ENCODE measurements at places on chromosomes 2 and 18.

- DNase-seq = no peak
Observed at GRCh38 chr2:9207641-9208311, 1.2 kb downstream of the ASAP2 start.

GRCh38 chr2:241760301-241760771 lies 16.3 kb upstream of the GAL3ST2 start:
- no peak for DNase-seq

DNA sequence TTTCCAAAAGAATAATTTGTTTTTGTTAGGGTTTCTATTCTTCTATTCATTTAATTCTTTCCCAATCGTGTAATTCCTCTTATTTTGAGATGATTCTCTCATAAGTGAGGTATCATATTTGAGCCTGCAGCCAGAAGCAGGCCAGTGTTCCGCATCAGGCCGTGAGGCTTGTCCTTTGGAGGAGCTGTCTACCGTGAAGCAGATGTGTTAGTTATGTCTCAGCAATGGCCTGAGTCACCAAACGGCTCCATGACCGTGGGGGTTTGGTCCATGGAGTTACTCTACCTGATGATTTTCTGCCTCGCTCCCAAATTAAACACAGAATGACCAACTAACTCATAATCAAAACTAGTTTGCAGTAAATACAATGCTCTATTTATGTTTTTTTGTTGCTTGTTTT lies 64.2 kb upstream of the TMEM87B start:
- DNase-seq = peak; percentile 18

- DNase-seq = no peak
Observed at GRCh38 chr2:66815886-66816285, 381.0 kb downstream of the MEIS1 start.

DNA sequence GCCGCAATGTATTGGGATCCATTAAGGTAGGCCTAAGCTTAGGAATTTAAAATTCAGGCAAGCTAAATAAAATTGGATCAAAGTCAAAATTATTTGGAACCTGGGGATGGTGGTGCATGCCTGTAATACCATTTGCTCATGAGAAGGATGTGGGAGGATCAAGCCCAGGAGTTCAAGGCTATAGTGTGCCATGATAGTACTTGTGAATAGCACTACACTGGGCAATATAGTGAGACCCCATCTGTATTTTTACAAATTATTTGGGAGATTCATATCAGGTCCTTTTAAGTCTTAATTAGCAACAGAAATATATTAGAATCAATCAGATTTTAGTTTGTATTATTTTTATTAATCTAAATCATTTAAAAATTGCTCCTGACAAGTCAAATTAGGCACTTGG lies 39.8 kb upstream of the TLK1 start:
- no peak for DNase-seq

DNA sequence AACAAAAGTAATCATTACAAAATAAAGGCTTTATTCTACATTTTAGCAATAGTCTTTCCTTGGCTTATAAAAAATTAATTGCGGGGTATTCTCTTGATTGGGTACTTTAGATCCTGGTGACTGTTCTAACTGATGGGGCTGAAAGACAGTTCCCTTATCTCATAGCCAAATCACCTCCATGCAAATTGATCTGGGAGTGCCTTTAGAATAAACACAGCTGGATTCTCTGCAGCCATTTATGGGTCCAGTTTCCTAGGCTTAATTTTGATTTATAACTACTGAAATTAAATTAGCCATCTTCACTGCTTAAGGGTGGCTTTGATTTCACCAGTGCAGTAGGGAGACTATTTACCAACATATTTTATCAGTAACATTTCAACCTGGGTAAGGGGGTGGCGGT lies 337.1 kb downstream of the NRXN1 start:
- DNase-seq = no peak

DNA sequence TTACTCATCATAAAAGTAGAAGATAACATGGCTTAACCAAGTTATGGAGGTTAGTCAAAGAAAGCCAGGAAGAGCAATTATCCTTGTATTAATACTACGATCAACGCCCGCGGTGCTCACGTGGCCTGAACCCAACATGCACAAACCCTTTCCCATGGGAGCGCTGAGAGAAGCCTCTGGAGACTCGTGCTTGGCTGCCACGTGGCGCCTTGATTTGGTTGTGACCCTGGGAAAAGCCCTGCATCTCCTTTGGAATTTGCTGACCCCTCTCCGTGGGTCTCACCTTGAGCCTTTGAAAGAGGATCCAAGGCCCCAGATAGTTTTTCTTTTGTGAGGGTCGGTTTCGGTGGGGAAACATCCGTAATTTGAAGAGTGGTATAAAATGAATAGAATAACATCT lies 255.6 kb downstream of the DCDC2C start:
- DNase-seq = no peak

DNA sequence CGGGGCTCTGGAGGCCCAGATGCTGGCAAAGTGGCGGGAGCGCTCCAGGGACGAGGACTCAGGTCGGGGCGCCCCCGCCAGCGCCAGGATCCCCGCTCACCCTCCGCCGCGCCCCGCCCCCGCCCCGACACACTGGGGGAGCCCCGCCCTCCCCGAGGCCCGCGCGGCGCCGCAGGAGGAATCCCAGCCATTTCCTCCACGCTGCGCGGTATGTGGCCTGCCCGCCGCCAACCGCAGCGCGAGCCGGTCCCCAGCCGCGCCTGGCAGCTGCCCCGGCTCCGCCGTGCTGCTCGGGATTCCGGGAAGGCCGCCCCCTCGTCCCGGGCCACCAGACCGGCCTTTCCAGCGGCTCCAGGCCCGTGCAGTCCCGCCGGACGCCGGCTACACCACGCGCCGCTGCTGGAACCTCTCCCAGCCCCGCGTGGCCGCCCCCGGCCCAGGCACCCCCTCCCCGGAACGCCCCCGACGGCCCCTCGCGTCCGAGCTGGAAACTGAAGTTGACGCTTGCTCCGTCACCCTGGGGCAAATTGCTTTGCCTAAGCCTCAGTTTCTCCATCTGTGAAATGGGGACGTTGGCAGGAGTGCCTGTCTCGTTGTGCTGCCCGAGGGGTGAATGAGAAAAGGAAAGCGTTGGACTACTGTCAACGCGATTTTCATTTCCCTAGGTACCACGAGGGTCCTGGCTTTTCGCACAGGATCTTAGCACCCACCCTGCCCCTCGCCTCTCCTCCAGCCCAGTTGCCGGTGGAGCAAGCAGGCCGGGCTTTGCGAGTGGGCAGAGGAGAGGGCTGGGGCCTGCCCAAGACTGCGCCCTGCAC lies 53.6 kb downstream of the PKDCC start:
- peak; percentile 90 for DNase-seq

DNA sequence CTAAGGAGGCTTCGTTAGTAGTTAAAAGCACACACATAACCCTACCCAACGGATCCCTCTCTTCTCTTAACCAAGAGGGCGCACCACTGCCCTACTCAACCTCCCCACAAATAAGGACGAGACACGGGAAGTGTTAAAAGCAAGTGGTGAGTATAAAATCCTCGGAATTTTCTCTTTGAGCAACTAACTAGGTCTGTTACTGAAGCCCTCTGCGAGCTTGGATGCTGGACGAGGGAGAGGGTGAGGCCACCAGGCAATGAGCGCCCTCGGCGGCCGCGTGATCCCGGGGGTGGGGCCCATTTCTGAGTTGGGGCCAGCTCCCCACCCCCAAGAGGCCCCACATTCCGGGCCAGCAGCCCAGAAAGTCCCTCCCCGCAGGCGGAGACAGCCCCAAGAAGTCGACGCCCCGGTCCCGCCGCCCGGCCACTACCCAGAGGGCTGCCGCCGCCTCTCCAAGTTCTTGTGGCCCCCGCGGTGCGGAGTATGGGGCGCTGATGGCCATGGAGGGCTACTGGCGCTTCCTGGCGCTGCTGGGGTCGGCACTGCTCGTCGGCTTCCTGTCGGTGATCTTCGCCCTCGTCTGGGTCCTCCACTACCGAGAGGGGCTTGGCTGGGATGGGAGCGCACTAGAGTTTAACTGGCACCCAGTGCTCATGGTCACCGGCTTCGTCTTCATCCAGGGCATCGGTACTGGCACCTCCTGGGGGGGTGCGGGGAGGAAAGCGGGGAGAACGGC lies at the start of gene CYBRD1:
Gene CYBRD1 (plus strand): TSS at position 423 of the 736 bp plus-strand sequence. CDS start 72 bp downstream, at position 495.
- DNase-seq = peak; percentile 89

- peak; percentile 94 for DNase-seq
Observed at GRCh38 chr18:60044290-60045006, 144.7 kb downstream of the PMAIP1 start.

- no peak for DNase-seq
Observed at GRCh38 chr2:124079045-124079444, 54.0 kb downstream of the CNTNAP5 start.

GRCh38 chr2:33796511-33796910 lies 197.4 kb upstream of the FAM98A start:
- no peak for DNase-seq

DNA sequence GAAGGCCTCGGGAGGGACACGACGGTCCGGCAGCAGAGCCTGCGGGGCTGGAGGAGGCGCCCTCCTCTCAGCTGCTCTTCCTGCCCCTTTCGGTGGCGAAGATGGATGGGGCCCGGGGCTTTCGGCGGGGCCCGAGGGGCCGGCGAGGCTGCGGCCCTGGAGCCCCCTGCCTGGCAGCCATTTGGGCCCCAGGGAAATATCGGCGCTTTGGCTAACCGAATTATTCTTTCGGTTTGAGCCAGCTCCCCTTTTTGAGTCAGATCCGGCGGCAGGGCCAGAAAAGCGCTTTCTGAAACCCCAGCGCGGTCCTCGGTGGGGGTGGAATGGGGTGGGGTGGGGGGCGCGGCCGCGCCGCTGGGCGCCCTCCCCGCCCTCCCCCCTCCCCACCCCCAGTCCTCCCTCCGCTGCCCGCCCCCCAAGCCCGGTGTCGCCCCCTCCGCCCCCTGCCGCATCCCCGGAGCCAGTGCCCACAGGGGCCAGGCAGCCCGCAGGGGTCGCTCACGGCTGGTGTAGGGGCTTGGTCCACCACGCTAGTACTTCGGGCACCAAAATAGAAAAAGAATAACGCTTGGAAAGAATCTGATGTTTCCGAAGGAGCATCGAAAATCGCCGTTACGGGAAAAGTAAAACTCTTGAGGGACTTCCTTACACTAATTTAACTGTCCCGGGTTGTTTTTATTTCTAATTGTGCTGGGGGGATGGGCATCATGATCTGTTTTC lies 9.1 kb upstream of the ARID5A start:
- peak; percentile 47 for DNase-seq

DNA sequence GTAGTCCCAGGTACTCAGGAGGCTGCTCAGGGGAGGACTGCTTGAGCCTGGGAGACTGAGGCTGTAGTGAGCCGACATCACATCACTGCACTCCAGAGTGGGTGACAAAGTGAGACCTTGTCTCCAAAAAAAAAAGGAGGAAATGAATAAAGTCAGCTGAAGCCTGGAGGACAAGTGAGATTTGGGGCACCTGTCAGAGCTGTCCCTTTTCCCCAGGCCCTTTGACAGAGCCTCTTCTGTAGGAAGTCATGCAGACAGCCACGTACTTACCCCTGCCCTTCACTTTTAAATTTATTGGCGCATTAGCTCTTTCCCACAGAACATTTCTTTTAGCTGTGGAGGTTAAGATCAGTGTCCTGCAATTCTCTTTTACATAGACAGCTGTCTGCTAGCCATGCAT lies 151.0 kb upstream of the DNMT3A start:
- DNase-seq = no peak

DNA sequence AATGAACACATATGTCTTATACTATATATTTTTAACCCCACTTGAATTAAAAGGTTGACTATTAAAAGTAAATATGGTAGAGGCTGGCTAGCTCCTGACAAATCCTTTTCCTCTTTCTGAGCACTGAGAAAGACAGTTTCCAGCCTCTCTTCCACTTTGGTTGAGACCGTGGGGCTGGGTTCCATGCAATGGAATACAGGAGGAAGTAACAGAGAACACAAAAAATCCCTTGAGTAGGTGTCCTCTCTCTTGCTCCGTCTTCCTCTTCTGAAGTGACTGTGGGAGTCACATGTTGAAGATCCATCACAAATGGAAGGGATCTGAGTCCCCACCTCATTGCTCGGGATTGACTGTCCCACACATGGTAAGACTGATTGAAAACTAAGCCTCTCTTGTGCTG lies 36.6 kb upstream of the SIGLEC15 start:
- DNase-seq = no peak

- DNase-seq = peak; percentile 41
Observed at GRCh38 chr2:111662771-111663470, 221.1 kb downstream of the ANAPC1 start.

DNA sequence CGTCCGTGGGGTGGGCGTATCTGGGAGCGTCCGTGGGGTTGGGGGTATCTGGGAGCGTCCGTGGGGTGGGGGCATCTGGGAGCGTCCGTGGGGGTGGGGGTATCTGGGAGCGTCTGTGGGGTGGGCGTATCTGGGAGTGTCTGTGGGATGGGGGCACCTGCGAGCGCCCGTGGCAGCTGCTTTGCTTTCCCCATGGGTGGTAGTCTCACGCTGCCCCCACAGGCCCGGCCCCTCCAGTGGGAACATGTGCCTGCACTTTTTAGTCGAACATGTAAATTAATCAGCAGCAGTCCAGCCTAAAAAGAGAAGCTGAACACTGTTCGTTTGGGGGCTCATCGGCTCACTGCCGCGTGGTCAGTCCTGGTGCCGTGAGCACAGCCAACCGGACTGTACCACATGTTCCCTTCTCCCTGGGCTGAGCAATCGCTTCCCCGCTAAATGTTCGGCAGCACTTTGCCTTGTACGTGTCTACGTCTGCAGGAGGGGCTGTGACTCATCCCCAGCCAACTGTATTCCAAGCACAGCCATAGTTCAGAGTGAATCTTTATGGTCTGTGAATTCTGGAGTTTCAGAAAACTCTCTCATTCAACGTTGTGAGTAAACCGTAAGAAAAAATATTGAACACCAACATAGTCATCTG lies 271.5 kb downstream of the AGAP1 start:
- peak; percentile 68 for DNase-seq

DNA sequence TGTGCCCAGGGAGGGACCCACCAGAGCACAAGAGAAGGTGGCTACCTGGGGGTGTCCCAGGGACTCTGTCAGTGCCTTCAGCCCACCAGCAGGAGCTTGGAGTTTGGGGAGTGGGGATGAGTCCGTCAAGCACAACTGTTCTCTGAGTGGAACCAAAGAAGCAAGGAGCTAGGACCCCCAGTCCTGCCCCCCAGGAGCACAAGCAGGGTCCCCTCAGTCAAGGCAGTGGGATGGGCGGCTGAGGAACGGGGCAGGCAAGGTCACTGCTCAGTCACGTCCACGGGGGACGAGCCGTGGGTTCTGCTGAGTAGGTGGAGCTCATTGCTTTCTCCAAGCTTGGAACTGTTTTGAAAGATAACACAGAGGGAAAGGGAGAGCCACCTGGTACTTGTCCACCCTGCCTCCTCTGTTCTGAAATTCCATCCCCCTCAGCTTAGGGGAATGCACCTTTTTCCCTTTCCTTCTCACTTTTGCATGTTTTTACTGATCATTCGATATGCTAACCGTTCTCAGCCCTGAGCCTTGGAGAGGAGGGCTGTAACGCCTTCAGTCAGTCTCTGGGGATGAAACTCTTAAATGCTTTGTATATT lies 14.0 kb downstream of the ITM2C start:
- no peak for DNase-seq

Measured in fibroblast of skin of right biceps (primary cell).